ENCODE measurements at places on chromosomes 3 and 15. TPM values are rescaled to one million over a fixed set of nuclear protein-coding genes. Genes with fewer than 3 reads are reported as not detected.

DNA sequence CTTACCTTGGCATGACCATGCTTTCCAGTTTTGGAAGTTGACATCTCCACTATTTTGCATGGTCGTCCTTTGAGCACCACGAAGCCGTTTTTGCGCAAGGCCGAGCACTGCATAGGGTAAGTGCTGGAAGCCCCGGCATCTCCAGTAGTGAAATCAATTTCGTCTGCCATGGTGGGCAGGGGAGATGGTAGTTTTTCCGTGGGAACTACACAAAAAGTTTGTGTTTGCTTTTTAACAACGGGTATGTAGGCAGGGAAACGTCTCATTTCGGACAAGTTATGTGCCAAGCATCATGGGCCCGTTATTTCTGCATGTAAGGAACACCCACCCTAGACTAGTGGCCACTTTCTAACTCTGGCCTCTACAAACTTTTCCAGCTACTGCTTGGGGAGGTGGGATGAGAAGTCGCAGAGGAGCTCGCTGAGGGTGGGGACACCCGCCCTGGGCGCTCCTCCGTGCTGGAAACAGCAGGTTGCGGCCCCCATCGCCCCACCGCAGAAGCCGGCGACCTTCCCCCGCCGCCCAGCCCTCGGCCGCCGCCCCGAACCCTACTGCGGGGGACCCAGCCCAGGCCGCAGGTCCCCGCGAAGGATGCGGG is 701 bp downstream of the EIF5A2 start:
- DNase-seq = no peak

- no peak for DNase-seq
Measured at GRCh38 chr3:183698318-183698751, 738 bp downstream of the YEATS2 start.

ZNF660 gene
- total RNA-seq = 4.1 TPM

PIGBOS1 gene
- total RNA-seq = 8.0 TPM

ITIH1 gene
- total RNA-seq = 1.3 TPM

DNA sequence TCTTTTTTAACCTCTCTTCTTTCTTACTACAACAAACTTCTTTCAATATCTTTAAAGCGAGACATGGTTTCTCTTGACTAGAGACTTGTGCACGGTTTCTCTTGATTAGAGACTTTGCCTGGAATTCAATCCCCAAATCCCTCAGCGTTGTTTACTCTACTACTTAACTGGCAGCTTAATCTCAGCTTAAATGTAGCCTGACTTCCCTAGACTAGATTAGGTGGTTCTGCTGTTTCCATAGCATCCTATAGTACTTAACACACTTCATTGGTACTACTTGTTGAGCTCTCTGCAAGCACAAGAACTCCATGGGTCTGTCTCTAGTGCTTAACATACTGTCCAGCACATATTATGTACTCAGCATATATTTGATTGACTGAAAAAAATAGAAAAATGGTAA is 168.2 kb upstream of the GPR149 start:
- no peak for DNase-seq

- no peak for DNase-seq
Measured at GRCh38 chr3:14915636-14916222, 31.7 kb upstream of the NR2C2 start.

HYAL3 gene
- total RNA-seq = 2.7 TPM

- DNase-seq = no peak
Measured at GRCh38 chr3:16604433-16604832, 790 bp downstream of the DAZL start.

ACOX2 gene
- total RNA-seq = 15.8 TPM

DNA sequence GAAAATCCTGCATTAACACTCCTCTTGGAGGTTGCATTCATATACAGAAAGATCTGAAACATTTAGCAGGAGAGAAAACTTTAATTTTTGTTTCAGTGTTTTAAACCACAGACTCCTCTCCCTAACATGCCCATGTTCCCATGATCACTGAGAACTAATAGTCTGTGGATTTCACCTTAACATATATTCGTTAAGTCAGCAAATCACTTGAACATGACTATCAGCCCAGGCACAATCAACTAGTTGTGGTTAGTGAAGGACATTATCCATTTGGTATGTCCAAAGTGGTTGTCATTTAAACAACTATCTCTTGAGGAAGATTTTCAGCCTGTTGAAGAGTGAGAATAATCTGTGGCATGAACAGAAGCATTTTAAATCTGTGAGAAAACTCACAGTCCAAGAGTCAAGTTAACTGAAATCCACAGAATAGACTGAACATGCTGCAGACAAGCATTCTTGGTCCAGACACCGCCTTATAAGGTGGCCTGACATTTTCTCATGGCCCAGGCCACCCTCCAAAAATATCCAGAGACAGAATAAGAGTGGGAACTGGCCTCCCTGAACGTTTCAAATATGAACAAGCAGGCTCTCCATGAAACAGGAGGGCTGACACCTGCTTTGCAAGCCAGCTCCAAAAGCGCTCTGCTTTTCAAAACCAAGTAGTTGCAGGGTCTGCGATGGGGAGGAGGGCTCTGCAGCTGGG is 39.9 kb upstream of the ADCY5 start:
- DNase-seq = no peak

GOLGA8O gene
- 0.39 TPM for total RNA-seq

IQCB1 gene
- total RNA-seq = 26.3 TPM

DNA sequence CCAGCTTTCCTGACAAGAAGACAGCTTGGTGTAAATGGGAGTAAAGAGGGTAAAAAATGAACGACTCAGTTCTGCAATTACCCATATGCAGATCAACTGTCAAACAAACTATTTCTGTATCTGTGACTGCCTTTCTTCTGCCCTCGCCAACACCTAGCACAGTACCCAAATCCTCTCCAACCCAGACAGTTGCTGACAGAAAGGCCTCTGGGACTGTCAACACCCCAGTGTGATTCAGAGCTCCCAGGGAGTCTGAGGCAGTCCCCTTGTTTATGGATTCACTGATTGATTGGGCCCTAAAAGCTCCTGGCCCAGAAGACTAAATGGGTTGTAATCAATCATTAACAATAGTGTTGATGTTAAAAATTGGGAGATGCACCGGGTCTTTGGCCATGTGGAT is 20.2 kb downstream of the IL17RD start:
- no peak for DNase-seq

- DNase-seq = peak; percentile 48
Measured at GRCh38 chr3:105729667-105730066, 139.1 kb downstream of the CBLB start.

DNA sequence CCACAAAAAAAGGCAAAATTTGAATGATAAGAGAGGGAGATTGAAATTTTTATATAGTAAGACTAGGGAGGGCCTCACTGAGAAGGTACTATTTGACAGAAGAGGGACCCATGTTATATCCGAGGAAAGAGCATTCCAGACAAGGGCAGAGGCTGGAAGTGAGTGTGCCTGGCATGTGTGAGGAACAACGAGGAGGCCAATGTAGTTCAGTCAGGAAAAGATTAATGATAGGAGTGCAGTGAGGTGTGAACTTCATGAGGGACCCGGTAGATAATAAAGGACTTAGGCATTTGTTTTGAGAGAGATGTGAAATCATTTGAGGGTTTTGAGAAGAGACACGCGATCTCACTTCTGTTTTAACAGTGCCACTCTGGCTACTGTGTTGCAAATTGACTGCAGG is 36.3 kb downstream of the ASTE1 start:
- no peak for DNase-seq

GRCh38 chr3:156676768-156677479 is 2.5 kb downstream of the TIPARP start:
- DNase-seq = no peak

CLDN18 gene
- not detected for total RNA-seq

GRM2 gene
- 0.10 TPM for total RNA-seq

DISP2 gene
- total RNA-seq = 0.79 TPM

Data from skin of body (tissue), 3 donors.